NCI-H2171 (cell line): ENCODE measurements at places on chromosomes 5 and 9.
A peak's percentile ranks its signal among the peaks of the same experiment; 100 is the strongest.

DNA sequence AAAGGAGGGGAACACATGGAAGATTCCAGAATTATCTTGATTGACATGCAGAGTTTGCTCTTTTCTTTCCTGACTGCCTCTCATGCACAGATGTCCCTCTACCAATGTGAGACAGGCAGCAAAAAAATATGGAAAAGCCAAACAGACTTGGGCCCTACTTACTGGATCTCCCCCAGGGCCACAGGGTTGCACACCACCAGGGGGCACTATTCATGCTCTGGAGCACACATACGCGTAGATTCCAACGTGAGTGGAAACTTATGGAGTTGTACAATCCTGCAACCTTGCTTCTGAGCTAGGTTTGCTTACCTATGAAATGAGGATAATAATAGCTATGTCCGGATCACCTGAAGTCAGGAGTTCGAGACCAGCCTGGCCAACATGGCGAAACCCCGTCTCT is 319.5 kb downstream of the ARHGEF28 start:
- DNase-seq = no peak

DNA sequence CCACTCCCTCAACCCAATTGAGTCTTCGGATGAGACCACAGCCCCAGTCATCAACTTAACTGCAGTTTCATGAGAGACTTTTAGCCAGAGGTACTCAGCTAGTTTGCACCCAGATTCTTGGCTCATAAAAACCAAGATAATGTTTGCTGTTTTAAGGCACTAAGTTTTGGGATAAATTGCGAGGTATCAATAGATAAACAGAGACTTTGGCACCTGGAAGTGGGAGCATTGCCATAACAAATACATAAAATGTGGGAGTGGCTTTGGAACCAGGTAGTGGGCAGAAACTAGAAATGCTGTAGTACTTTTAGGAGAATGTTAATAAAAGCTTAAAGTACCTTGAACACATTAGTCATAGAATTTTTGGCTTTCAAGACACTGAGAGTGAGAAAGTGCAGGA is 439.8 kb downstream of the SH3GL2 start:
- DNase-seq = no peak

DNA sequence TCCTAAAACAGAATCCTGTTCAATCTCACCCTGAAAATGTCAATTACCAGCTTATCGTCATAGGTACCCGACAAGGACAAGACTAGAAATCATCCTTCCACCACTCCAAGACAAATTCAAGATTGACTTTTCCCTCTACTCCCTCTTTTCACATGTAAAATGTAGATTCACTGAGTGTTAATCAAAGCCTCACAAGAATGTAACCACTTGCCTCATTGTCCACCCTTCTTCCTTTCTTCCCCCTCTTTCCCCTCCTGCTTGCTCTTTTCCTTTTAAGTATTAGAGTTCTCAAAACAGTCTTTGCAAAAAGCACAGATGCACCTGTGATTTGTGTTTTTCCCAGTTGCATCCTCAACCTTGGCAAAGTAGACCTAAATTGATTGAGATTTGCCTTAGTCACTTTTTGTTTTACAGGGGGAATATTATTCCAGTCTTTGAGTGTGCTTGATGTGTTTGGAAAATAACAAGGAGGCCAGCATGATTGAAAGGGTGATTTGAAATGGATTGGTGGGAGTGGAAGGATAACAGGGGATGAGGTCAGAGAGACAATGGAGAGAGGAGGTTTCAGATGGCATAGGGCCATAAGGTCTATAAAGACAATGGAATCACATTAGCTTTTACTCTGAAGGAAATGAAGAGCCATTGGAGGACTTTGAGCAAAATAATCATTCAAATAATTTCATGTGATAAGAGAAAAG is 231.3 kb upstream of the TYRP1 start:
- no peak for DNase-seq

DNA sequence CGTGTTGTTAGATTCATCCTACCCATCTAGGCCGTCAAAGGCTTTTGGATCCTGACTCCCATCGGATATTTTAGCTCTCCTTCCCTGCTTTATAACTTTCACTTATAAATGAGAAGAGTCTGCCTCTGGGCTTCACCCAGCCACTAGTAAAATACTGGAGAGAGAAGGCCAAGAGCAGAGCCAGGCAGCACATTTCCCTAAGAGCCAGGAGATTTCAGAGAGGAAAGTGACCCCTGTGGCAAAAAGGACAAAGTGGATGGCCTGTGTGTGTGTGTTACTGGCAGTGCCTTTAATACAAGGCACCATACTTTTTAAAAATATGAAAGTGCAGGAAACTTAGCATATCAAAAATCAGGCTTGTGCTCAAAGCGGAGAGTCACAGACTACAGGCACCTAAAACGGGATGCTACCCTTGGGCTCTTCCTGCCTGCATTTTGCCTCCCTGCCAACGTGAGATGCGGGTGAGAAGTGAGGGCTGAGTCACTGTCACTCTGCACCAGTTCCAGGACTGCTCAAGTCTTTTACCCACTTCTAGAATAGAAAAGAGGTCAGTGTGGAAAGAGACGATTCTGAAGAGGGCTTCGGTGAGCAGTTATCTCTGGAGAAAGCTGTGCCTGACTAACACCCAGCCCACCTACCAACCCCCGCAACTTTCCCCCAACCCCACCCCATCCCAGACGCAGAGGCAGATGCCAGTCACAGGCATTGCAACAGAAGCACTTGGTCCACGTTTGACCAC is 15.9 kb downstream of the NFIL3 start:
- no peak for DNase-seq

GRCh38 chr5:175479125-175479881 is 943 bp downstream of the SFXN1 start:
- no peak for DNase-seq

DNA sequence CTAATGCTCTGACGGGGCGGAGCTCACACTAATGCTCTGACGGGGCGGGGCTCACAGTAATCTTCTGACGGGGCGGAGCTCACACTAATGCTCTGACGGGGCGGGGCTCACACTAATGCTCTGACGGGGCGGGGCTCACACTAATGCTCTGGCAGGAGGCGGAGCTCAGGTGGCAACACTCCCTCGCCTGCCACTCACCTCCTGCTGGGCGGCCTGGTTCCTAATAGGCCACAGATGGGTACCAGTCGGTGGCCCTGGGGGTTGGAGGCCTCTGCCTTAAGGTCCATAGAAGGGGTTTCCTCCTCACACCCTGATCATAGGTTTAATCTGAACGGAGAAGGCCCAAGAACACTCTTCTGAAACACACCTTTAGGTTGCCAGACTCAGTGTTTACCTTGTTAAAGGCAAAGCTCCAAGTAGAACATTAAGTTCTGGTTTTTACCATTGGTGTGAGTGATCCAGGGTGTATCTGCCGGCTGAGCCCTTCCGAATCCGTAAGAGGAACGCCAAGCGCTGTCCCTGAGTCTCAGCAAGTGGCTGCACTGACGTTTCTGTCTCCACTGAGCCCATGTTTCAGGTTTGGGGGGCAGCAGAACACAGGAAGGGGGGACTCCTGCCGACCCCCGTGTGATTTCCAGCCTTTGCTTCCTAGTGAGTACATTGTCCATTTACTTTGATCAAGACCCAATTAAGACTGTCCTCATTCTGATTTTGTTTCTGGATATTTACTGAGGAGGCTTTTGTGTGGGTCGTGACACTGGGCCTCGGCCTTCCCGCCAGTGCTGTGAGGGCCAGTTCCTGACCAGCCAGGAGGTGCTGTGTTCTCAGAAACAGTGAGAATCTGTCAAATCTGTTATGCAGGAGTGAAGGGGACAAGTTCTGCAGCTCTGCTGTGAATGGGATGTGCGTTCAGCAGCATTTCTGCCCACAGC is 24.6 kb upstream of the LRRC14B start:
- DNase-seq = no peak

DNA sequence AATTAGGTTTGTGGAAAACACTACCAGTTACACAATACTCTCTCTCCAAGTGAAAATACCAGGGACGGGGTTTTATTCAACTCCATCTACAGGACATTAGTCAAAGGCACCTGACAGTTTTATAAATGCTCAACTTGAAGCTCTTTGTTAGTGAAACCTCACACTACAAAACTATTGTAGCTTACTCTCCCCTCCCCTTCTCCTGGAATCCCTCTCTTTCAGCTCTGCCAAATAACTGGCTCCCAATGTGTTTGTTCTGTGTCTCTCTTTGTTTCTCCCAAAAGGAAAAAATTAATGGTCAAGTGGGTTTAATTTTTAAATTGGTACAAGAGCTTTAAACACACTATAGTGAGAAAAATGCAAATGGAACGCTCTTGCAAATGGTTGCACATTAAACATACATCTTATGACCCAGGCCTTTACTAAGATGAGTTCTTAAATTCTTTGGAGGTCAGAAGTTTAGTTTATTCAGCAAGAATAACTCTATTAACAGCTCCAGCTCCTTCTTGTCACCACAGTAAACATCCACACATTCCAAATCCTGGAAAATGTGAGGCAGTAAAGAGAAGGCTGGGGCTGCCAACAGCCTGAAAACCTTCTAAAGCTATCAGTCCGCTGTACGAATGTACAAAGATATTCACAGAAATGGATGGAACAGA is 48.4 kb downstream of the ZNF608 start:
- no peak for DNase-seq

DNA sequence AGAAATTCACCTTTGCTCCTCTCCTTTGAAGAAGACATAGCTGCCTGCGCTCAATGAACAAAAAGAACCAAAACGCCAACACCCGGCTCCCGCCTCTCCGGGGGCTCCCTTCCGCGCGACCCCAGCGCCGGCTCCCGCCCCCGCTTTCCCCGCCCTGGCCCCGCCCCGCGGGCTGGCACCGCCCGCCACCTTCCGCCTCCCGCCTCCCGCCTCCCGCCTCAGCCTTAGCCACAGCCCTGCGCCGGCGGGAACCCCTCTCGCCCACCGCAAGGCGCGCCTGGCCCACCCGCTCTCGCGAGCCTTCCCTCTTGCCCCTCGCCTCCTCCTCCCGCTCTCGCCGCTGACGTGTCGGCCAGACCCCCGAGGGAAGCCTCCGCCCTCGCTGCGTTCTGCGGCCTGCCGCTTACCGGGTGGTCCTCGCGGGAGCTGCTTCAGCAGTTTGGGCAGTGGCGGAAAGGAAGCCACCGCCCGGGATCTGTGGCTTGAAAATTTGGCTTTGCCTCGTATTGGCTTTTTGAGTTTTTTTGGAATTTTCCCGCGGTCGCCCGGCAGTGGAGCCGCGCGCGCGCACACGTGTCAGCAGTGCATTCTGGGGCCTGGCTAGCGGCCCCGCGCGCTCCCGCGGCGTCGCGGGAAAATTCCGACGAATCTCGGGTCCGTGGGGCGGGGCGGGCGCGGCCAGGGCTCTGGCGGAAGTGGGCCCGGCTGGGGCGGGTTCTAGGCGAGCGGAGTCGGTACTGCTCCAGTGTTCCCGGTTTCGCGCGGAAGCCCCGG is at the start of gene FANCC:
TSS of gene FANCC (minus strand) at position 591 of the 774 bp plus-strand sequence. CDS start 68,418 bp downstream, outside the sequence.
- peak; percentile 95 for DNase-seq

- DNase-seq = no peak
Observed at GRCh38 chr5:123176224-123176937, 87.3 kb downstream of the PRDM6 start.

DNA sequence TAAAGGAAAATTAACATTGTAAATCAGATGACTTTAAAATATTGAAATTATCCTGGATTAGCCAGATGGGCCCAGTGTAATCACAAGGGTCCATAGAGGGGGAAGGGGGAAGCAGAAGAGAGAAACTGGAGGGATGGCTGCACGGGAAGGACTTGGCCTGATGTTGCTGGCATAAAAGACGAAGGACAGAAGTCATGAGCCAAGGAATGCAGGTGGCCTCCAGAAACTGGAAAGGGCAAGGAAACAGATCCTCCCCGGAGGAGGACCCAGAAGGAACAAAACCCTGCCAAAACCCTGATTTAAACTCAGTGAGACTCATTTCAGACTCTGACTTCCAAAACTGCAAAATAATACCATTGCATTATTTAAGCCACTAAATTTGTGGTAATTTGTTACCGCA is 100.2 kb downstream of the ADAMTS2 start:
- no peak for DNase-seq
